ENCODE measurements at places on chromosomes 4 and X.

- DNase-seq: no peak
Measured at GRCh38 chr4:27042411-27042810, 181.8 kb downstream of the STIM2 start.

- no peak for DNase-seq
Measured at GRCh38 chrX:112664924-112665323, 14.8 kb downstream of the LHFPL1 start.

DNA sequence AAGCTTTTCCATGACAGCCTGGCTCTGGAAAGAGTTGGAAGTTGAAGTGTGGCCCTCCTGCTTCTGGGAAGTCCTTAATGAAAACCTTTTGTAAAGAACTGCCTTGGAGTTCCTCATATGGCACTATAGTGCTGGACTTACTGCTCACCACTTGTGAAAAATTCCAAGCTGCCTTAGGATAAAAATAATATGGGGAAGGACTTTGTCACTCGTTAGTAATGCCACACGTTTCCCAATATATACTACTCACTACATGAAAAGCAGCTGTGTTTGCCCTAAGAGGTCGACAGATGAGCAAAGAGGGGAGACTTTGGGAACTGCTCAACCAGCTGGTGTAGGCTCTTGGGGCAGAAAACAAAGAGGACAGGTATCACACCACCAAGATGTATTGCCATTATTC is 11.7 kb downstream of the OPHN1 start:
- no peak for DNase-seq

DNA sequence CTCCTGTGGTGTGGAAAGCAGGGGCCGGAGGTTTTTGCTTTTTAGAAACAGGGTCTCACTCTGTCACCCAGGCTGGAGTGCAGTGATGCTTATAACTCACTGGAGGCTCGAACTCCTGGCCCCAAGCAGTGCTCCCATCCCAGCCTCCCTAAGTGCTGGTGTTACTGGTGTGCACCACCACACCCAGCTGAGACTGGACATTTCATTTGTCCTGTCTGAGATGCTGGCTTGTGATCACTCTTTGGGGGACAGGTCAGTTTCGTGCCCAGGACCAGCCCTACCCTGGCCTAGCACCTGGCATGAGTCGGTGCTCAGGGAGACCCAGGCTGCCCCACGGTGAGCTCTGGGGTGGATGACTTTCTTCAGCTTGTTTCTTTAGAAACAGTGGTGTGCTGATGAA is 11.3 kb downstream of the PSAPL1 start:
- DNase-seq: no peak

DNA sequence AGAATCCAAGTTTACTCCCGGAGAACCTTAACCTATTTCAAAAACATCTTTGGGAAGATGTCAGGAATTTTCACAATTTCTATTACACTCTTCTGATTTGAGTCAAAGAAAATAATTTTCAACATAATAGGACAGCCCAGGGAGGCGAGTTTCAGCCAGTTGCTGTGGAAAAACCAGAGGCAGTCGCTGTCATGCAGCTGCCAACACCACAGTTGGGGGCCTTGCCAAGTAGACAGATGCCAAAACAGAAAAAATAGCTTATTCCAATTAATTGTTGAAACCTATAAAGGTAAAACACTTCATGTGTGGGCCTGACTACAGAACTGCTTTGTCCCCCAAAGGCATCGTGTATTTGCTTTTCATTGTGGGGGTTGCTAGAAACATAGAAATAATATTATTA is 225.8 kb downstream of the DMD start:
- no peak for DNase-seq

GRCh38 chr4:101593666-101594065 is 196.9 kb upstream of the BANK1 start:
- no peak for DNase-seq

- no peak for DNase-seq
Measured at GRCh38 chr4:81272671-81273070, 57.6 kb upstream of the PRKG2 start.

GRCh38 chrX:151393514-151393913 is 3.5 kb upstream of the VMA21 start:
- DNase-seq: no peak

- no peak for DNase-seq
Measured at GRCh38 chr4:65223601-65224000, 446.7 kb downstream of the EPHA5 start.

GRCh38 chr4:73612032-73612431 is 8.2 kb downstream of the RASSF6 start:
- DNase-seq: no peak

DNA sequence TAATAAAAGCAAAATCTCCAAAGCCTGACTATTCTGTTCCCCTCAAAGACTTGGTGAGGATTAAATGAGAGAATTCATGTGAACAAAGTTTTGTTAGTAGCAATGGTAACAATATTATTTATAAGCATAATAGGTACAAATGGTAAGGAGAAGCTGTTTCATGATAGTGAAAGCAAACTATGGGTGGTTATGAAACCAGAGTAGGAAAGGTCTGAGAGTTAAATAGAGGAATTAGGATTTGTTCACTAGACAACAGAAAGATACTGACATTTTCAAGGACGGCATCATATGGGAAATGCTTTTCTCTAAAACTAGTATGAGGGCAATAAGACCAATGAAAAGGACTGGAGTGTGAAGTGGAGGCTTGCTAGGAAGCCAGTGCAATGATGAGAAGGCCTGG is 128.6 kb upstream of the FTHL17 start:
- DNase-seq: no peak

DNA sequence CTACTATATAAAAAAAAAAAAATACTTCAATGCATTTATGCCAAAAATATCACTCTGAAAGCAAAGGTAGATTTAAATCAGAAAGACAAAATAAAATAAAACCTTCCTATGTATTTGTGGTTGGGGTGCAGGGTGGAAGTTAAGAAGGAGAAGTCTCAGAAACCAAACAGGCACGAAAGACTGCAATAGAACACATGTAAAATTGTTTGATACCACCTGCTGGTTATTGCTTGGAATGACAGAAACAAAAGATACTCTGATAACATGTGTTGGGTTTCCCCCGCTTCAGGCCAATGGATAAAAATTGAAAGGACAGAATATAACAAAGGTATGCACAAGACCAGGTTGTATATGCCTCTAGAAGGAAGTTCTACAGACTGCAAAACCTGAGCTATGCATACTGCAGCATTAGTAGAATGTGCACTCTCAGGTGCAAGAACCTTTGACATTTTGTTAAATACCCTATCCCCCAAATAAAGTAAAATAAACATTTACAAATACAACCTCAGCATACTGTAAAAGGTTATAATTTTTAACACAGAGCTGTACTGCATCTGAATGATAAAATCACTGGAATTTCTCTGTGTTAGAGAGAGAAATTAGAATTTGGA is 118.8 kb downstream of the GABRA2 start:
- DNase-seq: no peak

- no peak for DNase-seq
Measured at GRCh38 chr4:82901183-82901718, 716 bp downstream of the THAP9 start.

DNA sequence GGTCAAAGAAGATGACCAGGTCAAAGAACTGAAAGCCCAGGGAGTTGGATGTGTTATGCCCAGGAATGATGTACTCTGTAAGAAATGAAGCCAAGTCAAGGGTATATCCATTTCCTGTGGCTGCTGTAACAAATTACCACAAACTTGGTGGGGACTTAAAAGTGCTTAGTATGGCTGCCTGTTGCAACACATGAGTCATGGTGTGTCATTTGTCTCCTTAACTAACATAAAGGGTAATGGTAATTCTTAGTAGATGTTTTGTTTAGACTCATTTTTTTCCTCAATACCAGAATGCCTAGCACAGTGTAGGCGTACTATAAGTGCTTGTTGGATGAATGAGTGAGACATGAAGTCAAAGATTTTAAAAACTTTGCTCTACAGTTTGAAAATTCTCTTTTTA is 45.7 kb downstream of the SYTL5 start:
- no peak for DNase-seq

- DNase-seq: no peak
Measured at GRCh38 chrX:13994104-13994503, 35.6 kb downstream of the GEMIN8 start.

DNA sequence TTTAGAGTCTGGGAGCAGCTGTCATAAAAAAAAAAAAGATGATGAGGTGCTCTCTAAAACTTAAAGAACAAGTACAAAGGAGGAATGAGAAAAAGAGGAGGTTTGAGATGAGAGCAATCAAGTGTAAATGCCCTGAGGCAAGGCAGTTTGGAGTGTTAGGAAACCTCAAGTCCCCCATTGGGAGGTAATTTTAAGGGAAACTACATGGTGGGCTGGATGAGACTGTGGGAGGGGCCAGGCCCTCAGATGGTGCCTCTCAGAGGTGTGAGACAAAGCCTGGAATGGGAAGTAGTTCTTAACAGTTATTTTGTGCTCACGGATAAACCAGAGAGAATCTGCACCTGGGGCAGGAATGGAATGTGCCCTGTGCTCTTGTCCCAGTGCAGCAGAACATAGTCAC is 1.9 kb upstream of the MAGEB3 start:
- no peak for DNase-seq
